ENCODE measurements at places on chromosomes 4 and X.

DNA sequence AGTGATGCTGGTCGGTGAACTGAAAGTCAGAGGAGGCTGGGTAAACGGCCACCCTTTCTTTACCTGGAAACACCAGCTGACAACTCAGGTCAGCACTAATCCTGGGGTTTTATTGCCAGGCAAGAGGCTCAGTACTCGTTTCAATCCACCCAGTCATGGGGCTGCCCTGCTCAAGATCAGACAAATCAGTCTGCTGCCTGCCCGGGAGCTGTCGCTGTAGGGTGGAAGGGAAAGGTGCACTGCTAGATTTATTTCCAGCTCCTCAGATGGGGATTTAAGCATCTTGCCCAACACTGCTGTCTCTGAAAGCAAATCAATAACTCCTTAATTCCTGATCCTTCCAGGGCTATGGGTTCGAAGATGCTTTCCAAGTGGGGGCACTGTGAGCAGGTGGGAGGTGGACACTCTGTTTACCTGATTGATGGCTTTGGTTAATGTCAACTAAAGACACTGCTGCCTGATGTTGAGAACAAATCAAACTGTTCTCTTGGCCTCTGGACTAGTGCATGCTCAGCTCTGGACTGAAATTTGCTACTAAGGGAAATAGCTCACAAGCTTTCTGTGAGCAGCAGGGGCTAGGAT lies 59.3 kb downstream of the PHKA2 start:
- no peak for DNase-seq

- no peak for DNase-seq
These were observed 14.8 kb downstream of the GIMD1 start for GRCh38 chr4:106353786-106354185.

DNA sequence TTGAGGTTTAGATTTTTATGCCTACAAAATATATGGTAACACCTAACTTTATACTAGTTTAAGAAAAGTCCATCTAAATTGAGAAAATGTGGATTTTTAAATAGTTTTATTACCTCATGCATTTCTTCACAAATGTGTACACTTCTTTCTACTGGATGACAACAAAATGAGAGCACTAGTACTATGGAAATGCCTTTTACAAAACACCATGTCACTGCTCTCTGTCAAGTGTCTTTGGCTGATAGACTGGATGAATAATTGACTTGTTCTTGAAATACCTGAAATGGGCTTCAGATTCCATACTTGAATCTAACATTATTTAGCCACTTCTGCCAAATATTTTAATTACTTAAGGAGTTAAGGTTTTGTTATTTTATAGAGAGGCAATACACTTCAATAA lies 49.5 kb downstream of the AMELX start:
- DNase-seq, result no peak

- no peak for DNase-seq
These were observed 95.5 kb downstream of the C4orf51 start for GRCh38 chr4:145775406-145775805.

DNA sequence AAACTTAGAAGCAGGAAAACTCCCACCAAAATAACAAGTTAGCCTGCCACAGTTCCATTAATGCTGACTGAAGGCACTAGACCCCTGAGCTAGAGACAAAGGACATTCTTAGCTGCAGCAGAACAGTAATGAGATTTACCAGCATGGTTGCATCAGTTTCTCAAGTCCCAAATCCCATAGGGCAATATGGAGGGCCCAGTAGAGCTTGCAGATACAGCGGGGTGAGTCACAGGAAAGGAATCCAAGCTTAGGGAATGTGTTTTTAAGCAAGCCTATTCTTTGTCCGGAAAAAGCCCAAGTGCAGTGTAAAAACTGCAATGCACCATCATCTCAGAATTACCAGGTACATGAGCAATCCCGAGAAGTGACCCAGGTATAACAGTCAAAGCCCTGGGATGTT lies 51.3 kb upstream of the EXOC1L start:
- DNase-seq, result no peak
